Hematopoietic multipotent progenitor cell (in vitro differentiated cells): ENCODE measurements at places on chromosomes 13 and 19. TPM values are rescaled to one million over a fixed set of nuclear protein-coding genes. Genes with fewer than 3 reads are reported as not detected.

LRRC63 gene
- 1.9 TPM for total RNA-seq

GRCh38 chr19:17448131-17448967 lies at the start of gene TMEM221:
Gene TMEM221, minus strand, starts transcription at chr19:17448668. Its CDS starts 206 bp downstream, at chr19:17448462.
- peak; percentile 63 for DNase-seq

DNA sequence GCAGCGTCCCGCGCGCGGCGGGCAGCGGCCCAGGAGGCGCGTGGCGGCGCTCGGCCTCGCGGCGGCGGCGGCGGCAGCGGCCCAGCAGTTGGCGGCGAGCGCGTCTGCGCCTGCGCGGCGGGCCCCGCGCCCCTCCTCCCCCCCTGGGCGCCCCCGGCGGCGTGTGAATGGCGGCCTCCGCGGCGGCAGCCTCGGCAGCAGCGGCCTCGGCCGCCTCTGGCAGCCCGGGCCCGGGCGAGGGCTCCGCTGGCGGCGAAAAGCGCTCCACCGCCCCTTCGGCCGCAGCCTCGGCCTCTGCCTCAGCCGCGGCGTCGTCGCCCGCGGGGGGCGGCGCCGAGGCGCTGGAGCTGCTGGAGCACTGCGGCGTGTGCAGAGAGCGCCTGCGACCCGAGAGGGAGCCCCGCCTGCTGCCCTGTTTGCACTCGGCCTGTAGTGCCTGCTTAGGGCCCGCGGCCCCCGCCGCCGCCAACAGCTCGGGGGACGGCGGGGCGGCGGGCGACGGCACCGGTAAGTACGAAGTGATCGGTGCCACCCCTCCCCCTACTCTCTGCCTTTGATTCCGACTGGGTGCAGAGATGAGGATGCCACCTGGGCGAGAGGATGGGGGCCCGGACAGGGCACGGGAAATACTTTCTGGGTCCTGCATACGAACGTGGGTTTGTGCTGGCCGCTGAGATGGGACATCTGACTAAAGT lies 874 bp downstream of the TRIM28 start:
- DNase-seq = no peak

DNA sequence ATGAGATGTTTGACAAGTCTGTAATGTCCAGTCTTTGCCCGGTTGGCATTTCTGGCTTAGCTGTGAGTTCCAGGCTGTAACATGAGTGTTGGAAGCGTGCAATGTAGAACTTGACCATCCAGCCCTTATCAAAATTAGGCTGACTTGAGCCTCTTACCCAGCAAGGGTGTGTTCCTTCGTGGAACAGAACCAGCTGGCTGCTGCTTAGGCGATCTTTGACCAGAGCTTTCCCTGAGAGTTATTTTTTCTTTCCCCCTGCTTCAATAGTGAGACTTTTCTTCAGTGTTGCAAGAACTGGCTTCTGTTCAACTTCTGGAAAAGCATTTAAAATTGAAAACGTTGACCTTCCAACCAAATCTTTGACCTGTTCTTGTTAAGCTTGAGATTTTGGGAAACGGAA lies 6.5 kb downstream of the TNFSF13B start:
- no peak for DNase-seq

GRCh38 chr13:29020314-29020713 lies 200.2 kb downstream of the MTUS2 start:
- DNase-seq = no peak
